Calu3 (cell line): ENCODE measurements at places on chromosomes 4 and X. TPM values are rescaled to one million over a fixed set of nuclear protein-coding genes. Genes with fewer than 3 reads are reported as not detected.

DNA sequence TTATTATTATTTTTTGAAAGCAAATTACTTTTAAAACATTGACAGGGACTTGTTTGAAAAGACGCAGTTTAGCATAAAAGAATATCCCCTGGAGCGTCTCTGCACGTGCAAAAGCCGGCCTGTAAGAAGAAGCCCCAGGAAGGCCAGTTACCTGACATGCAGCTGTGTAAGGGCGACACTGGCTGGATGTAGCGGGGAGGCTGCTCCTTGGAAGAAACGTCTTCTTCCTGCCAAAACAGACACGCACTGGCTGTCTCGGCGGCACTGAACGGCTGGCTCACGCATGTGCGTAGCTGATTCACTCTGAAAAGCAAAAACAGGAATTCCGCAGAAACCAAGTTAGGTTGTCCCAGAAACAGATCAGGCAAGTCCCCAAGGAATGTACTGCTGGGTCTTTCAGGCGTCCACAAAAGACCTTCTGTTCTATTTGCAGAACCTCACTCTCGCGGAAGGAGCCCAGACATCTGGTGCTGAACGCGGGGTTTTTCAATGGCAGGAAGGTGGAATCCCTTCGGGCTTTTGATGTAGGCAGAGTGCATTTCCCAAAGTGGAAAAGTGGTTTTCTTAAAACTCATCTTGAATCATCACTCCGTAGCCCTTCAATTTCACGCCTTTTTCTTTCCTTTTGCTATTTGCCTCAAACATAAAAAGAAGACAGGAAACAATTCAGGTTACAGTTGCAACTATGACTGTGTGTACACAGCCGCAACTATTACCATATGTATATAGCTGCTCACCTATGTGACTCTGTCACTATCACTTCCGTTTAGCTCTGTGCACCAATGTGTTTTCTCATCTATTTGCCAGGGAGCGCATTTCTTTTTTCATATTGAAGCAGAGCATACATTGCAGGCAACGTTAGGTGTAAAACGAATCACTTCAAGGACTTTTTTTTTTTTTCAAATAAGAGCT, 38.1 kb upstream of the ARSH start:
- H3K27ac ChIP-seq = no peak overlapping the region
- no peak for DNase-seq
- H3K36me3 ChIP-seq = no peaks in the 10 kb centered on the region
- no peaks in the 10 kb centered on the region for H3K27me3 ChIP-seq
- peaks cover 11% of the 10 kb centered on the region for H3K4me1 ChIP-seq
- H3K4me3 ChIP-seq = no peak overlapping the region

- H3K4me3 ChIP-seq = no peak overlapping the region
- no peak overlapping the region for H3K27ac ChIP-seq
- no peaks in the 10 kb centered on the region for H3K4me1 ChIP-seq
- H3K27me3 ChIP-seq = no peaks in the 10 kb centered on the region
- DNase-seq = no peak
- H3K36me3 ChIP-seq = no peaks in the 10 kb centered on the region
Measured at GRCh38 chr4:138439143-138439581, 197.0 kb upstream of the SLC7A11 start.

The CFAP47 gene
- total RNA-seq = 0.21 and 1.0 TPM in 2 replicates

DNA sequence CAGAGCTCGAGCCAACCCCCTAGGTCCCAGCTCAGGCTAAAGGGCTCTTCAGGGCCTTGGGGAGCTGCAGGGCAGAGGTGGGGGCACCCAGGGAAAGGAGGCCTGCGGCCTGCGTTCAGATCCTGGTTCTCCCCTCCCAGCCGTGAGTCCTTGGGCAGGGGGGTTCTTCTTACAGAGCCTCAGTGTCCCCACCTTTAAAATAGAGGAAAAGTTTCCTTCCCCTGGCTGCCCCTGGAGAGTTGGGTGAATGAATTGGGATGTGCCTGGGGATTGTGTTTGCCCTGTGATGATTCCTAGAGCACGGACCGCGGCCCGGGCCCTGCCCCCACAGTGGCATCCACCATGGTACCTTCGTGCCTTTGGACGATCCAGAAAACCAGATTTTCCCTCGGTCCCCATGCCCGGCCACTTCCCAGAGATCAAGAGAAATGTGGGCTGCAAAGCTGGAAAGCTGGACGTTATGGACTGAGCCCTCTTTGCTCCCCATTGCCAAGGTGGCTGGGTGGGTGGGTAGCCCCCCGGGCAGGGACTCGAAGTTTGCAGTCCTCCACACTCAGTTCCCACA, 11.4 kb downstream of the HTRA3 start:
- H3K4me3 ChIP-seq = no peak overlapping the region
- no peaks in the 10 kb centered on the region for H3K36me3 ChIP-seq
- no peak overlapping the region for H3K27ac ChIP-seq
- no peaks in the 10 kb centered on the region for H3K4me1 ChIP-seq
- DNase-seq = no peak

- peaks cover 23% of the 10 kb centered on the region for H3K27me3 ChIP-seq
- H3K27ac ChIP-seq = no peak overlapping the region
- H3K4me1 ChIP-seq = no peaks in the 10 kb centered on the region
- H3K4me3 ChIP-seq = no peak overlapping the region
- no peaks in the 10 kb centered on the region for H3K36me3 ChIP-seq
Measured at GRCh38 chr4:7573576-7574091, 138.9 kb upstream of the PSAPL1 start.

The SHISA3 gene
- total RNA-seq = not detected in 2 replicates

DNA sequence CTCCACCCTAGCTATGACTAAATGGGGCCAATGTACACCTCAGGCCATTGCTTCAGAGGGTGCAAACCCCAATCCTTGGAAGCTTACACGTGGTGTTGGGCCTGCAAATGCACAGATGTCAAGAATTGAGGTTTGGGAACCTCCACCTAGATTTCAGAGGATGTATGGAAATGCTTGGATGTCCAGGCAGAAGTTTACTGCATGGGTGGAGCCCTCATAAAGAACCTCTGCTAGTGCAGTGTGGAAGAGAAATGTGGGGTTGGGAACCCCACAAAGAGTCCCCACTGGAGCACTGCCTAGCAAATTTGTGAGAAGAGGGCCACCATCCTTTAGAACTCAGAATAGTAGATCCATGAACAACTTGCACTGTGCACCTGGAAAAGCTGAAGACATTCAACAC, 284.1 kb downstream of the ANTXR2 start:
- H3K36me3 ChIP-seq = no peaks in the 10 kb centered on the region
- H3K4me1 ChIP-seq = no peaks in the 10 kb centered on the region
- no peak for DNase-seq
- H3K27me3 ChIP-seq = no peaks in the 10 kb centered on the region

The NSG1 gene
- not detected in 2 replicates for total RNA-seq

DNA sequence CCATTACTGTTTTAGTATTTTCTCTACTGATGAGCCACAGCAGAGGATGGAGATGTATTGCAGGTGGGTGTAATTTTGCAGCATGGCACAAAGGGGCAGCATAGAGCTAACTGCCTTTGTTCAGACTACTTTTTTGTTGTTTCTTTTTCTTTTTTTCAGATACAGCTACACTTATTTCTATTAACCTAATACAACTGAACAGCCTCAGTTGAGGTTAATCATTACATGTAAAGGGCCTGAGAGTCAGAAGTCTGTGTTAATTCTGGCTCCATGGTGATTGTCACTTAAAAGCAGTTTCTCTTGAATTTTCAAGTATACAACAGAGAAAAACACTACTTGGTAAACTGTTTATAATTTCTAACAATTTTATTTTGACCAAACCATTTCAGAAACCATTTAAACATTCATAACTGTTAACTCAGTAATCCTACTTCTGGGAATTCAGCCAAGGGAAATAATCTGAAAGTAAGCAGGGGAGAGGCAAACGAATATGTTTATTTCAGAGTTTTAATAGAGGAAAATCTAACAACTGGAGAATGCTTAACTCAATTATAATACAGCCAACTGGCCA, 13.9 kb upstream of the PPEF2 start:
- no peak overlapping the region for H3K4me3 ChIP-seq
- no peaks in the 10 kb centered on the region for H3K36me3 ChIP-seq
- no peaks in the 10 kb centered on the region for H3K4me1 ChIP-seq

The CHRDL1 gene
- total RNA-seq = not detected in 2 replicates

- DNase-seq = no peak
- H3K27me3 ChIP-seq = no peaks in the 10 kb centered on the region
- H3K4me1 ChIP-seq = no peaks in the 10 kb centered on the region
Measured at GRCh38 chrX:41164449-41164848, 79.2 kb downstream of the USP9X start.

GRCh38 chr4:105357258-105357980, 116.4 kb downstream of the PPA2 start:
- H3K4me3 ChIP-seq = no peak overlapping the region
- no peaks in the 10 kb centered on the region for H3K27me3 ChIP-seq
- DNase-seq = no peak
- no peaks in the 10 kb centered on the region for H3K4me1 ChIP-seq

DNA sequence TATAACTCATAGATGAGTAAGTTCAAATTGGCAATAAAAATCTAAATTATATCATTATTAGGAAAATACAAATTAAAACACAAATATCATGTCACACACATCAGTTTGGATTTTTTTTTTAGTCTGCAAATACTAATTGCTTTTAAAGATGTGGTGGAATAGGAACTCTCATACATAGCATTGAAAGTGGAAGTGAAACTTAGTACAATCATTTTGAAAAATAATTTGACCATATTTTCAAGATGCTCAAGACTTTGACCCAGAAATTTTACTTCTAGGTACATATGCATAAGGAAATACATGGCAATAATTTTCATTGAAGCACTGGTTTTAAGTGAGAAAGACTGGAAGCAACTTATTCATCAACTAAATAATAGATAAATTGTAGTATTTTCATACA, 147.5 kb upstream of the SMIM31 start:
- no peak for DNase-seq
- H3K36me3 ChIP-seq = no peaks in the 10 kb centered on the region
- no peak overlapping the region for H3K27ac ChIP-seq
- H3K4me1 ChIP-seq = no peaks in the 10 kb centered on the region
- H3K27me3 ChIP-seq = no peaks in the 10 kb centered on the region
- no peak overlapping the region for H3K4me3 ChIP-seq

The MAMLD1 gene
- 7.1 and 8.8 TPM in 2 replicates for total RNA-seq

GRCh38 chr4:174674305-174674840, 152.1 kb upstream of the HPGD start:
- no peaks in the 10 kb centered on the region for H3K36me3 ChIP-seq
- H3K4me1 ChIP-seq = no peaks in the 10 kb centered on the region
- H3K27me3 ChIP-seq = no peaks in the 10 kb centered on the region
- no peak overlapping the region for H3K27ac ChIP-seq
- no peak overlapping the region for H3K4me3 ChIP-seq

The LDB2 gene
- total RNA-seq = not detected in 2 replicates

The ASB5 gene
- not detected in 2 replicates for total RNA-seq

DNA sequence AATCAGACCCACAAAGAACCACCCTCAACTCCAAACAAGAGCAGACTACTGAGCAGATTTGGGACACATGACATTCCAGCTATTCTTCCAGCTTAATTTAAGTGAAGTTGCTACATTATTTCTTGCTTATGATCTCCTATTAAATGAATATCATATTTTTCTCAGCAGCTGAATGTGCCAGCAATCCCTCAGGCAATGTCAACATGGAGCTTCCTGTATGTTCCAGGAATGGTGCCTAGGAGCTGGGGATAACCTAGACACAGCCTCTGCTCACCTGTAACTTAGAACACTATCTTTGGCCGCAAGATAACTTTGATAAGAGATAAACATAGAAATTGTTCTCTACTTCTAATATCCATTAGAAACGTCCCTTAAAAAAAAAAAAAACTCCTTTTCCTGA, 274.4 kb upstream of the RASGEF1B start:
- no peaks in the 10 kb centered on the region for H3K36me3 ChIP-seq
- H3K27ac ChIP-seq = no peak overlapping the region
- peaks cover 9% of the 10 kb centered on the region for H3K4me1 ChIP-seq
- no peaks in the 10 kb centered on the region for H3K27me3 ChIP-seq
- H3K4me3 ChIP-seq = no peak overlapping the region
- DNase-seq = no peak

DNA sequence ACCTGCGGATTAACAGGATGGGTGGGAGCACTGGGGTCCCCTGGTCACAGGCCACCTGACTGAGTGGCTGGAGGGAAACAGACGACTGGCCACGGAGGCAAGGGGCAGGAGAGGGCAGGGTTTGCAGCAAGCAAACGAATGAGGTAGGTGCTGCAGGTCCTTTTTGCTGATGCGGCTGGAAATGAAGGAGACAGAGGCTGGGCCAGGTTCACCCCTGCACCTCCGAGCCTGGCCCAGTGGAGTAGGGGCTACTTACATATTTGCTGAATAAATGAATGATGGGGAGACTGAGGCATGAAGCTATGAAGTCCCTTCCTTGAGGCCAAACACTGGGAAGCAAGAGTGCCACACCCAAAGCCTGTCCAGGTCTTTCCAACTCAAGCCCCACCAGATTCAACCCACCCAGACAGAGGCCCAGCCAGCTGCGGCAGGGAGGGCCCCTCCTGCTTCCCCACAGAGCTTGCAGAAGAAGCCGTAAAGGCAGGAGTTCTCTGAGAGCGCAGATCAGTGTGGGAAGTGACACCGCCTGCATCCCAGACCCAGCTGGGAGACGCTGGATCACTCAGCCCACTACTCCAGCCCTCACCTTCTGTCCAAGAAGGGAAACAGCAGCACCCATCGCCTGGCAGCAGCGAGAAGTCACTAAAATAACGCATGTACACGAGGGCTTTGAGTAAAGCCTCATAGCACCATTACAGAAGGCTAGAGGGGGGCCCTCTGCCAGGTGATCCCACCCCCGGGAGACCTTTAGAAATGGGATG, 36.1 kb upstream of the C4orf50 start:
- DNase-seq = no peak
- H3K27me3 ChIP-seq = peaks cover 27% of the 10 kb centered on the region
- no peaks in the 10 kb centered on the region for H3K36me3 ChIP-seq
- no peaks in the 10 kb centered on the region for H3K4me1 ChIP-seq
- no peak overlapping the region for H3K27ac ChIP-seq
- no peak overlapping the region for H3K4me3 ChIP-seq

DNA sequence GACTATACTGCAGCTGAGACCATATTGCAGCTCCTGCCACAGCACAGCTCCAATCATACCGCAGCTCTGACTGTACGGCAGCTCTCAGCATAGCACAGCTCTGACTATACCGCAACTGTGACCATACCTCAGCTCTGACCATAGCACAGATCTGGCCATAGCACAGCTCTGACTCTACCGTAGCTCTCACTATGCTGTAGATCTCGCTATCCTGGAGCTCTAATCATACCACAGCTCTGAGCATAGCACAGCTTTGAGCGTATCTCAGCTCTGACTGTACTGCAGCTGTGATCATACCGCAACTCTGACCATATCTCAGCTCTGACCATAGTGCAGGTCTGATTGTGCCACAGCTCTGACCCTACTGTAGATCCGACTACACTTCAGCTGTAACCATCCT, 139.2 kb downstream of the ASMT start:
- H3K27me3 ChIP-seq = no peaks in the 10 kb centered on the region
- DNase-seq = no peak
- H3K27ac ChIP-seq = no peak overlapping the region
- no peaks in the 10 kb centered on the region for H3K36me3 ChIP-seq
